HepG2 (cell line): ENCODE measurements at places on chromosomes 2 and 18. TPM values are rescaled to one million over a fixed set of nuclear protein-coding genes. Genes with fewer than 3 reads are reported as not detected.

DNA sequence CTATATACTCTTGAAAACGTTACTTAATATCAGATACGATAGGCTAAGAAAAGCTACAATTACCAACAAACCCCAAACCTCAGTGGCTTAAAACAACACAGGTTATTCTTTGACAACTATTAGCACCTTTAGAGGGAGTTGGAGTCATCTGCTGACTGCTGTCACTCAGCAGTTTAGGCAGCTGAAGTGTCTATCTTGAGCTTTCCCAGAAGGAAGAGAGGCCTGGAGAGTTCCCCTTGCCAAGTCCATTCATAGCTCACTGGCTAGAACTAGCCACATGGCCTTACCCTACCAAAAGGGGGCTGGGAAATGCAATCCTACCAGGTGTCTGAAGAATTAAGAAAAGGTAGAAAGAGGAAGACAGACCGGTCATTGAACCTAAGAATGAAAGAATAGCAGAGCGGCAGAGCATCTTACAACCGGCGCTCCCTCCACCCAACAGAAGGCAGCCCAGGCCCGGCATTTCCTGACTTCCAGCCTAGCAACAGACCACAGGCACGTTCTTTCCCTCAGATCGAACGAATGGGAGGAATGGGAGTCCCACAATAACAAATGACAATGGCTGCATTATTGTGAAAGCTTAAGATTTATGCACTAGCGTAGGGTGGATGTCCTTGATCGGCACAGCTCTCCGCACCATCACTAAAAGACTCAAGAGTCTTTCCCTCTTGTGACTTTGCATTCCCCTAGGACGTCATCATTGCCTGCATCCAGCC is 211.2 kb upstream of the CTAGE1 start:
- H3K27ac ChIP-seq: no peak overlapping the region
- no peak for DNase-seq
- no peak overlapping the region for H3K4me3 ChIP-seq
- H3K4me1 ChIP-seq: no peaks in the 10 kb centered on the region

GRCh38 chr2:16666449-16666801 is 791 bp upstream of the CYRIA start:
- H3K4me1 ChIP-seq: peaks cover 5% of the 10 kb centered on the region; the same call in 1 of the 2 replicates
- H3K4me3 ChIP-seq: no peak overlapping the region
- DNase-seq: no peak
- H3K36me3 ChIP-seq: no peaks in the 10 kb centered on the region

DNA sequence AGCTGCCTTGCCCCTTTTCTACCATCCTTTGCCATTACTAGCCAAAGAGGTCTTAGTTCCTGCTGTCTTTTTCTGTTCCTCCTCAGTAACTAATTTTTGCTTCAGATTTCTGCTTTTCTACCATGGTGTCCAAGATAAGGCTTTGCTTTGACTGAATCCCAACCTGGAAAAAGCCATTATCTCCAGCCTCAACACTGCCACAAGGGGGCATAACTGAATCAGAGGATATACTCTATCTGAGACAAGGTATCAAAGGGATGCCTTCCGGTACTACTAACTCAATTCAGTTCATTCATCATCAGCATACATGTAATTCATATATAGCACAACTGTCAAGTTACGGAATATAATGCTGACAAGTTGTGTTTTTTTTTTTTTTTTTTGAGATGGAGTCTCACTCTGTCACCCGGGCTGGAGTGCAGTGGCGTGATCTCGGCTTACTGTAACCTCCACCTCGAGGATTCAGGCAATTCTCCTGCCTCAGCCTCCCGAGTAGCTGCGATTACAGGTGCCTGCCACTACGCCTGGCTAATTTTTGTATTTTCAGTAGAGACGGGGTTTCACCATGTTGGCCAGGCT is 11.4 kb downstream of the OSGEPL1 start:
- DNase-seq: peak; percentile 54
- no peaks in the 10 kb centered on the region for H3K4me1 ChIP-seq
- no peak overlapping the region for H3K27ac ChIP-seq
- H3K27me3 ChIP-seq: no peaks in the 10 kb centered on the region

DNA sequence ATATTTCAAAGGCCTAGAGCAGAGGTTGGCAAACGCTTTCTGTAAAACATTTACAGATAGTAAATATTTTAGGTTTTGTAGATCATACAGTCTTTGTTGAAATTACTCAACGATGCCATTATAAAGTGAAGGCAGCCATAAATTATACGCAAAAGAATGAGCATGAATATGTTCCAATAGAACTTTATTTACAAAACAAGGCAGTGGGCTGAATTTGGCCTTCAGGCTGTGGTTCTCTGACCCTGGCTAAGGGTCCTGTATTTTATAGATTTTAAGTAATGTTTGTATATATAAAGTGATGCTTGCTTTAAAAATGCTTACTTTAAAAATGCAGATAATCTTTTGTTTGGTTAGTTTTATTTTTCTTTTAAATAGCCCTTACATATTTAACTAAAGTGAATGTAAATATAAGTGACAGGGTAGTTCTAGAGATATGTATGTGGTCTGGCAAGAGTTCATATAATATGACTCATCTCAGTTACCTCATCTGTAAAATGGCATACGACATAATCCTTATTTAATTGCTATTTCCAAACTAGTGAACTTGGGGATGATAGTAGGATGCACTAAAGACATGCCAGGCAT is 51.7 kb upstream of the ATP5MC3 start:
- no peaks in the 10 kb centered on the region for H3K4me1 ChIP-seq
- DNase-seq: no peak
- no peak overlapping the region for H3K4me3 ChIP-seq
- no peak overlapping the region for H3K27ac ChIP-seq
- H3K36me3 ChIP-seq: no peaks in the 10 kb centered on the region

Gene BOK
- 30.2 and 35.5 TPM in 2 replicates for total RNA-seq

DNA sequence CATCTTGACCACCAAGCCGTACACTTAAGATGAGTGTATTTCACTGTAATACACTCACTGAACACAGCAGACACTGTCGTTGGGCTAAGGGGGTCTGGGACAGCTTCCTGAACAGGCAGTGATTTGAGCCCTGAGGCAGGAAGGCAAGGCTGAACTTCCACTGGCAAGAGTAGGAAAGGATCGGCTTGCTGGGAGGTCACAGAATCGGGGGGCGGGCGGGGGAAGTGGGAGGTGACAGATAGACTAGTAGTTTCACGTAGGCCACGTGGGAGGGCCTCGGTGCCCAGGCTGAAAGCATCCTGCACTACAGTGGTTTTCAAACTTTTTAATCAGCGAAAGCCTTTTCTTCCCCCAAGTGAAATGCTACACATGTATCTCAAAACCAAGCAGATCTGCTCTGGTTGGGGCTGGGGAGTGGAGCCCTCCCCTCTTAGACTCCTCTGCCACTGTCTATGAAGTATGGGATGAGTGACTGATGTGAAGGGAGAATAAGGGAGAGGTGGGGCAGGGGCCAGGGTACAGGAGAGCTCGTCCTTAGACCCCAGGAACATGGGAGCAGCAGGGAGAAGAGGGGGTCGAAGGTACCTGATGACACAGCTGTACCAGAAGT is 8.6 kb downstream of the PARD6G start:
- no peaks in the 10 kb centered on the region for H3K27me3 ChIP-seq
- H3K4me3 ChIP-seq: no peak overlapping the region

DNA sequence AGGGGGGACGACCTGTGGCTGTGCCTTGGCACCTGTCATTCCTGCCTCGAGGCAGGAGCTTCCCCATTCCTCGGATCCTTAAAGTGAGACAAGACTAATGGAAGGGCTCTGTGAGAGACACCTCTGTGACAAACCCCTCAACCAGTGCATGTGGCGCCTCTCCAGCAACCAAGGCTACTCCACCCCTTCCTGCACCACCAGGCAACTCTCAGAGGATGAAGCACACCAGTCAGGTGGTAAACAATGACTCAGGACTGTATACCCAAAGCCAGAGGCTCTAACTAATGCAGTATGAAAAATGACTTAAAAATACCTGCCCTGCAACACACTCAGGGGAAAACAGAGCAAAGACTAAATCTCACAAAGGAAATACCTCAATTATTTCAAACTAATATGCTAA is 136.9 kb downstream of the UXS1 start:
- DNase-seq: peak; percentile 42
- no peak overlapping the region for H3K4me3 ChIP-seq

- no peaks in the 10 kb centered on the region for H3K4me1 ChIP-seq
- H3K36me3 ChIP-seq: no peaks in the 10 kb centered on the region
- H3K27me3 ChIP-seq: no peaks in the 10 kb centered on the region
These were observed 764.3 kb downstream of the METTL4 start for GRCh38 chr18:1806884-1807615.

Gene NDUFV2
- total RNA-seq: 299 and 369 TPM in 2 replicates
